ENCODE measurements at places on chromosomes 11 and 22. TPM values are rescaled to one million over a fixed set of nuclear protein-coding genes. Genes with fewer than 3 reads are reported as not detected.

DNA sequence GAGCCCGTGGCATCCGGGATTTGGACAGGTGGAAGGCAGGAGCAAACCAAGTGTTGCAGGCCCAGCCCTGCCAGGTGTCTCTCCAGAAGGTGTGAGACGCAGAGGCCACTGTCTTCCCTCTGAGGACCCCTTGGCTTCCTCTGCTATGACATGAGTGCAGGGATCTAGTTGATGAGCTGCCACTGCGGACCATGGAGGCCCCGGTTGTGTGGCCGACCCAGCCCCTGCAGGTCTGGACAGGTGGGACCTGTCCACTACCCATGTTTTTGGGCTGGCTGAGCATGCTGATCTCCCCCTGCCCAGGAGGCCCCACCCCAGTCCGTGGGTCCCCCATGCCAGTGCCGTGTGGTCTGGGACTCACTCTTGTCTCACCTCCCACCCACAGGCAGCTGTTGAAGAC lies 22.9 kb downstream of the PRR5 start:
- DNase-seq, result no peak

The SLC22A12 gene
- not detected for polyA plus RNA-seq

The SHANK2 gene
- polyA plus RNA-seq, result not detected

- DNase-seq, result no peak
Observed at GRCh38 chr11:65297026-65297672, 17.5 kb upstream of the CDC42EP2 start.

The FOLH1 gene
- not detected for polyA plus RNA-seq

GRCh38 chr11:13720940-13721339 lies 52.5 kb downstream of the FAR1 start:
- DNase-seq, result peak; percentile 11

GRCh38 chr11:32891657-32892354 lies 805 bp upstream of the QSER1 start:
- peak; percentile 13 for DNase-seq

DNA sequence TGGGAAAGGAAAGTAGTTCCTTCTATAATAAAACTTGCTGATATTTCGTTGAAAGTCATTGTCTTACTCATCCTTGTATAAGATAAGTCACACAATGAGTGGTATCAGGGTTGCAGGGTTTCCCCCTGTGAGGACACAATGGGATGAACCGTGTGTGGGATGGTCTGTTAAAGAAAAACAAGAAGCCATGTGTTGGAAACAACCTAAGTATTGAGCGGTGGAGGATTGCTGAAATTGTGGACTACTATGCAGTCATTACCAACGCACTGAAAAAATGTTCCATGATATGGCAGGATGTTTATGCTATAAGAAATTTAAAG lies 28.6 kb downstream of the PTPRJ start:
- DNase-seq, result no peak

The IFTAP gene
- 27.1 TPM for polyA plus RNA-seq

- peak; percentile 68 for DNase-seq
Observed at GRCh38 chr11:125956391-125957134, 10.7 kb downstream of the VSIG10L2 start.

Data from GM23248 (cell line).